ENCODE measurements at places on chromosomes 1 and 21. TPM values are rescaled to one million over a fixed set of nuclear protein-coding genes. Genes with fewer than 3 reads are reported as not detected.
A peak's percentile ranks its signal among the peaks of the same experiment; 100 is the strongest.

GRCh38 chr21:46002841-46003574 is 21.4 kb downstream of the COL6A1 start:
- H3K27ac ChIP-seq, result no peak overlapping the region
- H3K36me3 ChIP-seq, result no peaks in the 10 kb centered on the region
- DNase-seq, result peak; percentile 2
- no peak overlapping the region for H3K4me3 ChIP-seq
- H3K4me1 ChIP-seq, result no peaks in the 10 kb centered on the region

GRCh38 chr1:24189528-24189927 is 2.4 kb upstream of the IFNLR1 start:
- H3K4me3 ChIP-seq, result no peak overlapping the region
- peaks cover 63% of the 10 kb centered on the region for H3K4me1 ChIP-seq
- no peaks in the 10 kb centered on the region for H3K27me3 ChIP-seq
- peak overlapping the region; percentile 49 for H3K27ac ChIP-seq

- no peak overlapping the region for H3K27ac ChIP-seq
- H3K36me3 ChIP-seq, result no peaks in the 10 kb centered on the region
- peaks cover 18% of the 10 kb centered on the region for H3K27me3 ChIP-seq
- DNase-seq, result no peak
These were observed 1.1 kb upstream of the RAP1GAP start for GRCh38 chr1:21670059-21670881.

GRCh38 chr21:24976238-24976637 is 631.0 kb downstream of the MRPL39 start:
- H3K4me3 ChIP-seq, result no peak overlapping the region
- no peak overlapping the region for H3K27ac ChIP-seq
- H3K4me1 ChIP-seq, result no peaks in the 10 kb centered on the region
- no peaks in the 10 kb centered on the region for H3K36me3 ChIP-seq

Gene DCDC2B
- total RNA-seq, result not detected

DNA sequence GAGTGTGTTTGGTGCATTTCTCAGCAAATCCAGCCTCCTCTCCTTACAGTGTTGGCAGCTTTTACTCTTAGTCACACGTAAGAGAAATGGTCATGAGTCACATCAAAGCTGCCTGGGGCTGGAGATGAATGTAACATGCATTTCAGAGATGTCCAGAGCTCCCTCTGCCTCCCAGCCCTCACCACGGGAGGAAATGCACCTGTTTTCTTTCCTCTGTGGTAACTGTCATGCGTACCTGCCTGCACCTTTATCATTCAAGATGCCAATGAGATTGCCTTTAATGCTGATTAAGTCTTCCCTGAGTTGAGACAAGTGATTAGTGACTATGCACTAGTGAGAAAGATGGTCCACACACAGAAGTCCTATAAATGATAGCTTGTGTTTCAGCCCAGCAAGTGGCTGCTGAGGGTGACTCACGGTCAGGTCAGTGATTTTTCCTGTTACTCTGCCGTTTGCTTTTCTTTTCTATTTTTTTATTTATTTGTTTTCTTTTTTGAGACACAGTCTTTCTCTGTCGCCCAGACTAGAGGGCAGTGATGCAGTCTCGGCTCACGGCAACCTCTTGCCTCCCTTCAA is 277.3 kb upstream of the FMN2 start:
- no peaks in the 10 kb centered on the region for H3K36me3 ChIP-seq
- peaks cover 43% of the 10 kb centered on the region for H3K4me1 ChIP-seq
- H3K27me3 ChIP-seq, result no peaks in the 10 kb centered on the region
- no peak overlapping the region for H3K4me3 ChIP-seq
- peak overlapping the region; percentile 32 for H3K27ac ChIP-seq

- DNase-seq, result no peak
- H3K4me1 ChIP-seq, result peaks cover 81% of the 10 kb centered on the region
- no peaks in the 10 kb centered on the region for H3K27me3 ChIP-seq
- H3K4me3 ChIP-seq, result peak overlapping the region; percentile 13
- H3K27ac ChIP-seq, result peak overlapping the region; percentile 68
- H3K36me3 ChIP-seq, result peaks cover 70% of the 10 kb centered on the region
These were observed 1.2 kb upstream of the TMPRSS3 start for GRCh38 chr21:42396799-42397745.

Gene ARTN
- total RNA-seq, result 0.26 TPM

GRCh38 chr1:67685558-67686266 is 711 bp downstream of the GADD45A start:
- peak overlapping the region; percentile 94 for H3K27ac ChIP-seq
- DNase-seq, result peak; percentile 77
- no peaks in the 10 kb centered on the region for H3K27me3 ChIP-seq
- H3K4me3 ChIP-seq, result peak overlapping the region; percentile 81
- H3K36me3 ChIP-seq, result peaks cover 30% of the 10 kb centered on the region

DNA sequence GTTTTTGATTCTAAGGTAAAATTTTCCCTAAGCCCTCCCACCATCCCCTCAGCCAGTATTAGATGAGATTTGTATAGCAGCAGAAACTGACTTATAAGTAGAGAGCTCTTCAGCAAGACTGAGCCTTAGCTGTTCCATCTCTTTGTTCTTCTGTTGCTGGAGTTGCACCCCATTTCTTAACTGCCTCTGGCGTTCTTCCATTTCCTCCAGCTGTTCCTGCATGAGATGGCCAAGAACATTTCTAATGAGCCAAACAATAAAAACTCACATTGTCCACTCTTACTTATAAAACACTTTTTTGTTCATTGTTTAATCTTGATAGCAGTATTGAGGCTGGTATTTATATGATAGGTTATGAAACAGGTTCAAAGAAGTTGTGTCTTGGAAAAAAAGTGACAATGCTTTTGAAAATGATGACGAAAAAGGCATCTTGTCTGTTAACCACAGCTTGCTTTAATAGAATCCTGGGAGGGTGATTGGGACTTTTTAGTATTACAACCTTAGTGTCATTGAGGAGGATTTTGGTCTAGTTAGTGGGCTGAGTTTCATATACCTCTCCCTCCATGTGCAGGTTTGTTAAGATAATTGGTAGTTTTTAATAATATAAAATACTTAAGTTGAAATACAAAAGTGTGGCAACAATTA is 18.3 kb downstream of the SYNC start:
- peak overlapping the region; percentile 82 for H3K27ac ChIP-seq
- DNase-seq, result no peak
- H3K36me3 ChIP-seq, result peaks cover 59% of the 10 kb centered on the region

- H3K4me1 ChIP-seq, result no peaks in the 10 kb centered on the region
- H3K4me3 ChIP-seq, result no peak overlapping the region
- no peaks in the 10 kb centered on the region for H3K36me3 ChIP-seq
- peaks cover 2% of the 10 kb centered on the region for H3K27me3 ChIP-seq
- H3K27ac ChIP-seq, result no peak overlapping the region
- DNase-seq, result no peak
These were observed 61.8 kb downstream of the SPAG17 start for GRCh38 chr1:118123116-118123839.

Gene SLC16A4
- total RNA-seq, result 0.14 TPM

DNA sequence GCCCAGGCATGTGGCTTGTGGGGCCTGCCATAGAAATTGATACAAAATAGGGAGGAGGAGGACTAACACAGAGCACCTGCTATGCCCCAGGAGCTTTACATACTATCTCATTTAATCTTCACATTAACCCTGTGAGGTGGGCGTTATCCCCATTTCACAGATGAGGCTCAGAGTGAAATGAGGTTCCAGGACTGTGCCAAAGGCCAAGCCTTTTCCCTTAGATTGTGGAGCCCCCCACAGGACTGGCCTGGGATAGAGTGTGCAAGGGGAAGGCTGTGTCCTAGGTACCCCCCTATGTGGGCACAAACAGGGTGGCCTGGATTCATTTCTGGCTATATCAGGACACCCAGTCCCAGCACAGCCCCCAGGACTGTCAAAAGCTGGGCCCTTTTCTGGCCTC is 2.2 kb upstream of the DDOST start:
- H3K27me3 ChIP-seq, result no peaks in the 10 kb centered on the region
- H3K36me3 ChIP-seq, result peaks cover 17% of the 10 kb centered on the region

Gene IFNLR1
- total RNA-seq, result 7.4 TPM

- H3K4me1 ChIP-seq, result no peaks in the 10 kb centered on the region
- H3K27ac ChIP-seq, result no peak overlapping the region
- peaks cover 13% of the 10 kb centered on the region for H3K27me3 ChIP-seq
- no peaks in the 10 kb centered on the region for H3K36me3 ChIP-seq
- DNase-seq, result no peak
- no peak overlapping the region for H3K4me3 ChIP-seq
These were observed 322.5 kb downstream of the AJAP1 start for GRCh38 chr1:4976859-4977440.

GRCh38 chr1:65979136-65980044 is 186.7 kb downstream of the PDE4B start:
- H3K36me3 ChIP-seq, result peaks cover 3% of the 10 kb centered on the region
- H3K4me1 ChIP-seq, result no peaks in the 10 kb centered on the region
- no peak overlapping the region for H3K27ac ChIP-seq
- DNase-seq, result no peak
- H3K27me3 ChIP-seq, result peaks cover 21% of the 10 kb centered on the region
- no peak overlapping the region for H3K4me3 ChIP-seq

Gene IFI16
- total RNA-seq, result 308 TPM

DNA sequence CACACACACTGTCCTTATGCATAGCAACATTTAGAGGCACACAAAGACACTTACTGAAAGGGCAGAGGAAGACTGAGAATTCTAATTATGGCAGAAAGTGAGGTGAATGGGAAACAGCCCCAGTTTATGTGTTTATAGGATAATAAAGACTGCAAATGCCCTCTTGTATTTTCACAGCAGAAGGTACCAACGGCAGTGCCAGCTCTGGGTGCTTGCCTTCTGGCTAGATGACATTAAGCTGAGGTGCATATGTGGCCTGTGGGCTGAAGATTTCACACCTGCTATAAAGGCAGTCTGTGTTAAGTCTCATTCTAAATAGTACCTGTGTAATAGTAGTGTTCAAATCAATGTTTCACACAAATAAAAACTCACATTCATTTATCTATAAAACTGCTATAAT is 347.2 kb upstream of the ZRANB2 start:
- no peak overlapping the region for H3K27ac ChIP-seq
- H3K4me1 ChIP-seq, result no peaks in the 10 kb centered on the region
- no peaks in the 10 kb centered on the region for H3K27me3 ChIP-seq

- H3K27me3 ChIP-seq, result peaks cover 4% of the 10 kb centered on the region
- peak; percentile 89 for DNase-seq
- no peak overlapping the region for H3K27ac ChIP-seq
- no peaks in the 10 kb centered on the region for H3K4me1 ChIP-seq
These were observed 13.0 kb downstream of the CCDC190 start for GRCh38 chr1:162847839-162848453.

DNA sequence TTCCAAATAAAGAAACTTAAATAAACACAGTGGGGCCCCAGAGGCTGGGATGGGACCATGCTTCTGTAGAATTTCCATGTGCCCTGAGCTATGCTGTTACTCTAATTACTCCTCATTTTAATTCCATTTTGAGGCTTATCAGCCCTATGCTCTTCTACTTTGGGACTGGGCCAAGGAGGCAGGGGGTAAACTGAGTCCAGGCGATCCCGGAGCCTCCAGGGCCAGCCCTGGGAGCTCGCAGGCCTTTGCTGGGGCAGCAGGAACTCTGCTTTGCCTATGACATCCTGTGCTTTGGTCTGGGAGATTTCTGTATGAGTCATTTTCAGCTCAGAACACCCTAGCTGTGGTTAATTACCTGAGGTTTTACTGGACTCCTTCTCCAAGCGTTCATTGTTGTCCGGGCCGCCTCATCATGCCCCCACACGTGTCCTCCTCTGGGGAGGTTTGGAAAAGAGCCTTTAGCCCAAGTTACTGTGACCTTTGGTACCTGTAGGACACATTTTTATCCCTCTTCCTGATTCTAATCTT is 95.7 kb downstream of the RHOU start:
- H3K27ac ChIP-seq, result no peak overlapping the region
- H3K4me1 ChIP-seq, result peaks cover 17% of the 10 kb centered on the region
- H3K4me3 ChIP-seq, result no peak overlapping the region
- no peaks in the 10 kb centered on the region for H3K36me3 ChIP-seq
- H3K27me3 ChIP-seq, result no peaks in the 10 kb centered on the region

GRCh38 chr21:23837564-23837963 is 1769.7 kb downstream of the MRPL39 start:
- no peak overlapping the region for H3K27ac ChIP-seq
- H3K4me3 ChIP-seq, result no peak overlapping the region
- H3K4me1 ChIP-seq, result no peaks in the 10 kb centered on the region
- H3K36me3 ChIP-seq, result no peaks in the 10 kb centered on the region
- no peak for DNase-seq

GRCh38 chr21:34343347-34343746 is 20.5 kb upstream of the KCNE2 start:
- no peaks in the 10 kb centered on the region for H3K27me3 ChIP-seq
- peaks cover 3% of the 10 kb centered on the region for H3K4me1 ChIP-seq
- H3K27ac ChIP-seq, result no peak overlapping the region
- no peak for DNase-seq
- no peaks in the 10 kb centered on the region for H3K36me3 ChIP-seq

GRCh38 chr1:48619539-48619938 is 147.5 kb upstream of the SPATA6 start:
- DNase-seq, result no peak
- H3K27me3 ChIP-seq, result peaks cover 20% of the 10 kb centered on the region
- no peaks in the 10 kb centered on the region for H3K4me1 ChIP-seq
- no peak overlapping the region for H3K27ac ChIP-seq
- H3K36me3 ChIP-seq, result no peaks in the 10 kb centered on the region

DNA sequence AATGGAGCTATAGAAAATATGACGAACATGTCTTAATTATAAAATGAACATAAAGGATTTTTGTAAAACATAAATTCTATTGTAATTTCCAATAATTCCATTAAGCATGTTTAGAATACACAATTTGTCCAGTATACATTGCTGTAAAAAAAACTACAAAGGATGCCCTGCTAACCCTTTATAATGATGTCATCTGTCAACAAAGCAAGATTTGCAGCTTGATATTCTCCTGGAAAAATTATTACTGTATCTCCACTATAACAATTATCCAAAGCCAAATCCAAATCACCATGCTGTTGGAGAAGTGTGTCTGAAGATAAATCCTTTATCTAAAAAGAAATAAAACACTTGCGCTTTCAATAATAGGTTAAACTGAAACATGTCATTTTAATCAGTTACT is 47.6 kb downstream of the SHCBP1L start:
- no peaks in the 10 kb centered on the region for H3K36me3 ChIP-seq
- H3K27me3 ChIP-seq, result peaks cover 3% of the 10 kb centered on the region
- DNase-seq, result no peak
- H3K27ac ChIP-seq, result no peak overlapping the region
- H3K4me3 ChIP-seq, result no peak overlapping the region

Gene EDN2
- not detected for total RNA-seq

Gene PRMT6
- 15.4 TPM for total RNA-seq

DNA sequence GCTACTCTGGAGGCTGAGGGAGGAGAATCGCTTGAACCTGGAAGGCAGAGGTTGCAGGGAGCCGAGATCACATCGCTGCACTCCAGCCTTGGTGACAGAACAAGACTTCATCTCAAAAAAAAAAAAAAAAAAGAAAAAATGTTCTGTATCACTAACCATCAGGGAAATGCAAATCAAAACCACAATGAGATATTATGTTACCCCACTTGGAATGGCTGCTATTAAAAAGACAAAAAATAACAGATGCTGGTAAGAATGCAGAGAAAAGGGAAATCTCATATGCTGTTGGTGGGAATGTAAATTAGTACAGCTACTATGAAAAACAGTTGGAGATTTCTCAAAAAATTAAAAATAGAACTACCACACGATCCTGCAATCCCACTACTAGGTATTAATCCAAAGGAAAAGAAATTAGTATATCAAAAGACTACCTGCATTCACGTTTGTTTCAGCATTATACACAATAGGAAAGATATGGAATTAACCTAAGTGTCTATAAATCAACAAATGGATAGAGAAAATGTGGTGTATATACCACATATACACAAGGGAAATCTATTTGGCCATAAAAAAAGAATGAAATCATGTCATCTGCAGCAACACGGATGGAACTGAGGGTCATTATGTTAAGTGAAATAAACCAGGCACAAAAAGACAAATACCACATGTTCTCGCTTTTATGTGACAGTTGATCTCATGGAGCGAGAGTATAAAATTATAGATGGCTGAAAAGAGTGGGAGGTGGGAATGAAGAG is 62.6 kb downstream of the ABL2 start:
- H3K36me3 ChIP-seq, result peaks cover 3% of the 10 kb centered on the region
- no peak overlapping the region for H3K27ac ChIP-seq
- DNase-seq, result no peak
- no peak overlapping the region for H3K4me3 ChIP-seq
- H3K27me3 ChIP-seq, result no peaks in the 10 kb centered on the region

Gene CD1C
- 0.14 TPM for total RNA-seq
